ENCODE measurements at places on chromosomes 7 and 10.

- no peak for DNase-seq
Measured at GRCh38 chr10:47381103-47381395, 3.0 kb downstream of the ZNF488 start.

DNA sequence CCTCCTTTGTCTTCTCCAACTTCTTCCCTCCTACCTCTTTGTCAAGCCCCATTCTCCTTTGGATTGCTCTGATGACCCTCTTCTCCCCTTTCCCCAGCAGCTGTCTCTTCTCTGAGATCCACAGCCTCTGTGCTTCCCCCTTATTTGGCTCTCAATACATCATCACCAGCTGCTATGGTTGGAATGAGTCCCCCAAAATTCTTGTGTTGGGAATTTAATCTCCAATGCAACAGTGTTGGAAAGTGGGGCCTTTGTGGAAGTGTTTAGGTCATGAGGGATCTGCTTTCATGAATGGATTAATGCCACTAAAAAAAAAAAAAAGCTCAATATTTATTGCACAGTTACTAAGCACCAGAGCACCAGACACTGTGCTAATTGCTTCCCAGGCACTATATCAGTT lies 39.2 kb upstream of the FRMD4A start:
- no peak for DNase-seq

DNA sequence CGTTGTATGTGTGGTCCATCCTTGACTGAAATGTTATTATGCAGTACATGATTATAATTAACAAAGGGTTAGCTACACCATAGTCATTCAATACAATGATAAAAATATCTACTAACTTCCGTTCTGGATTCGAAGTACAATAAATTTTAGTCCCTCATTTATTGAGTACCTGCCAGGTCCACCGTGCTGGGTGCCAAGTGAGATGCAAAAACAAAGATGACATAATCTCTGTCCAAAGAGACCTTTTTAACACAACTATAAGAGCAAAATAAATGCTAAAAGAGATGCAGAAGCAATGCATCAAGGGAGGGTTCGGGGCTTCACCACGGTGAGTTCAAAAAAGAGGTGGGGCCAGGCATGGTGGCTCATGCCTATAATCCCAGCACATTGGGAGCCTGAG lies 33.1 kb downstream of the LAMB1 start:
- DNase-seq = no peak

- DNase-seq = no peak
Measured at GRCh38 chr7:25549271-25549921, 321.1 kb upstream of the NPVF start.

GRCh38 chr10:125462845-125463244 lies 220.1 kb downstream of the TEX36 start:
- DNase-seq = no peak

DNA sequence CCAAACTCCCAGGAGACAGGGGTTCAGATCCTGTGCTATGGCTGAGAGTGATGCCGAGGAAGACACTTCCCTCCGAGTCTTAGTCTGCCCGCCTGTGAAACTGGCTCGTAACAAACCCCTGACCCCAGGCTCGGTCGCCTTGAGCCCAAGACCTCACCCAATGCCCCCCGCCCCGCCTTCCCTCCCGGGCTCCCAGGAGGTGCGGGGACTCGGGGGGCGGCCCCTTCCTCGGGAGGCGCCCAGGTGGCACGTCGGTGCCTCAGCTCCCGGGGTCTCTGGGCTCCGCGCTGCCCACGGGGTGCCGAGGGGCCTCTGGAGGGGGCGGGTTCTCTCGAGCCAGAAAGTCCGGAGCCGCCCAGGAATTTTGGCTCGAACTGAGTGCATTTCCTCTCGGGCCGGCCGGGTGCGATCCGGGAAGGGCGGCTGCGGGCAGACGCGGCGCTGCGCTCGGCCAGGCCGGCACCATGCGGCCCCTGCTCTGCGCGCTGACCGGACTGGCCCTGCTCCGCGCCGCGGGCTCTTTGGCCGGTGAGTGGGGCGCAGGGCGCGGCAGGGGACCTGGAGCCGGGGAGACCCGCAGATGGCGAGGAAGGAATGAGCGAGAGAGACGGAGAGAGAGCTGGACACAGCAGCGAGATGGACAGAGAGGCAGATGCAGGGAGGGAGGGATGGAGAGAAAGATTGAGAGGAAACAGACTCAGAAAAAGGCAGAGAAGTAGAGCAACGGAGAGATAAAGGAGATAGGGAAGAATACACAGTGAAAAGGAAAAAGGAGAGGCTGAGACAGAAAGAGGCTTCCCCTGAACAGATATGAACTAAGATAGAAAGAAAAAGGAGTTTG lies at the start of gene PLAC9:
Gene PLAC9, plus strand, starts transcription at position 432 of the 841 bp plus-strand sequence. Its CDS starts 33 bp downstream, at position 465.
- peak; percentile 82 for DNase-seq

GRCh38 chr10:49661140-49661856 lies 18.2 kb upstream of the C10orf53 start:
- no peak for DNase-seq

DNA sequence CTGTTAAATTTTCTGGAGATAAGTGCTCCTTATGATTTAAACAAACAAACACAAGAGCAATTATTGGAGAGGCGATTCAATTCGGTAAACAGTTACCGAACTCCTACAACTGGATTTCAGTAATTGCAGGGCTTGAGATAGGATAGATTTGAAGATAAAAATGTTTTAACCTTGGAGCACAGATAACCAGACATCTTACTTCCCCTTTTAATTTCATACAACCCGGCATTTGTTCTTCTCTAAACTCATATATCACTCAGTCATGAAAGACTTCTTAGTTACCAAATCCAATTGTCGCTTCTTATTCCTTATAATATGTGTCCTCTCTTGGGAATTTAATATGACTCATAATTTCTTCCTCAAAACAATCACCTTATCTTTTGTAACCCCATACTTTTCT lies 235.9 kb upstream of the CSTF2T start:
- no peak for DNase-seq

DNA sequence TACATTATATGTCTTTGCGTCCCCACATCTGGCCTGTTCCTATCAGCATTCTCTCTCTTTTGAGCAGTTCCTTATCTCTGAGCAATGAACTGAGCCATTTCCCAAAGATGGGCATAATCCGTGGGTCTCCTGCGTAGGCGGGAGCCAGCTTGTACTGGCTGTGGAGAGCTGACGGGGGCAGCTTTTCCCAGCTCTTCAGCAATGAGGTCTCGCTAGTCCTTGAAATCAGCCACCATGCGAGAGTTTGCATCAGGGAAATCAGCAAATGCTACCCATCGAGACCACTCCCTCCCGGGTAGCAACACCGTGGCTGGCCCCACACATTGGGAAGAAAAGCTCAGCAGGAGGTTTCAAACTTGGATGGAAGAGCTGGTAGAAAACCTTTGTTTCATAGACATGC lies 51.9 kb upstream of the FAM180A start:
- no peak for DNase-seq

GRCh38 chr10:285216-285615 lies 150.0 kb downstream of the ZMYND11 start:
- no peak for DNase-seq

GRCh38 chr10:133278577-133279265 lies 2.1 kb upstream of the ADAM8 start:
- peak; percentile 25 for DNase-seq

DNA sequence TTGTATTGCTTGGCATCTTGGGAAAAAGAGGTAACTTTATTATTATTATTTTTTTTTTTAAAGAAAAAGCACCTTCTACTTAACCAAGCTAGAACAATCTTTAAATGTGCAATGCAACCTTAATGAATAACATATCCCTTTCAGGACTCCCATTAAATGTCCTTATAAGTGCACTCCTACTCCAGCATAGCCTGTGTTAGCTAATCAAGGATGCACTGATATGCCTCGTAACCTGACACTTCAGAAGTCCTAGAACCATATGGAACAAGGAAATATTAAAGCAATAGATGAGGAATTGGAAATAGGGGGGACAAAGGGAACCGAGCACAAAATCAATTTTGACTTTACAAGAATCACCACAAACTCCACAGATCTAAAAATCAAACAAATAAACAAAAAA lies 522.4 kb downstream of the PARD3 start:
- DNase-seq = no peak

DNA sequence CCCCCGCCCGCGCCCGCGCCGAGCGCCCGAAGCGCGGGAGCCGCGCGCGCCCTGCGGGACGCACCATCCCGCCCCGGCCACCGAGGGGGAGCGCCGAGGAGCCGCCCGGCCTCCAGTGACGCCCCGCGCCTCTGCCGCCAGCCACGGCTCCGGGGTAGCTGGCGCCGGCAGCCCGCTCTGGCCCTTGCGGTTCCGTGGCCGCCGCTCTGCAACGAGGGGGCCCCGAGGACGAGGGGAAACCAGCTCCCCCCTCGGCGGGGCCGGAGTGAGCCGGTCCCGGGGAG lies at the start of gene PAXIP1:
Gene PAXIP1, minus strand, starts transcription at position 33 of the 284 bp plus-strand sequence. CDS start 195 bp downstream, outside the sequence.
- DNase-seq = no peak

DNA sequence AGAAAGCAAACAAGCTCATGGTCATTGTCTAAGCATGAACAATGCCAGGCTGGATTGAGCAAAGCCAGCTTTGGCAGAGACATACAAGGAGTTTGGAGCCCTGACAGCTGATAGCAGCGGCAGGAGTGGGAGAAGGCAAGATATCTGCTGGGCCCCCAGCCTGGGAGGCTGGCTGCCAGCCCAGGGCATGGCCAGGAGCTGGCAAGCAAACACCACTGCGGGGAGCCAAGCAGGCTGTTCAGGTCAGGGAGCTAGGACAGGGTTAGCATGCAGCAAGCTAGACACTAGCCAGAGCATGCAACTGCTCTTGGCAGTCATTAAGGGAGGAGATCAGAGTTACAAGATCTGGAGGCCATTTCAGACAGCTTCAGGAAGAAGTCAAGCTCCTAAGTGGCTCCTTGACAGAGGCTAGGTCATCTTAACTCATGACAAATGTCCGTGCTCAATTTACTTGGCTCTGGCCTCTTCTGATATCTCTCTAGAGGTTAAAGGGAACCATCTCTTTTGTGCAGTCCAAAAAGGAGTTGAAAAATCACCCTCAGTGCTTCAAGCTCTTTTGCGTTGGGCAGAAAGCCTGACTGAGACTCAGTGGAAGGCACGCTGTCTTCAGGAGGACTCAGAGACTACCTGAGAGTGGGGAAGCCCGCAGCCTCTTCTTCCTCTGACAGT lies 436.8 kb upstream of the C7orf33 start:
- peak; percentile 23 for DNase-seq

- no peak for DNase-seq
Measured at GRCh38 chr10:101270763-101271162, 41.5 kb upstream of the LBX1 start.

DNA sequence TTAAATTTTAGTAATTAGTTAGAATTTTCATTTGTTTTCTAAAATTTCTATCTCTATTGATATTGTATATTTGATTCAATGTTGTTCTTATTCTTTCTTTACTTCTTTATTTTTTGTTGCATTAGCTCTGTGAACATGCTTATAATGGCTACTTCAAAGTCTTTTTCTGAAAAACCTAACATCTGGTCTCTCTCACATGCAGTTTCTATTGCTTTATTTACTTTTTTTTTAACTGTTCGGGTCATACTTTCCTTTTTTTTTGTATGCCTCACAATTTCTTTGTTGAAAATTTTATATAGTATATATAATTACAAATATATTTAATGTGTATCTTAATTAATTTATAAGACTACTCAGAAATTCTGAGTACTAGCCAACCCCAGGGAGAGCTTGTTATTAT lies 52.1 kb upstream of the PLXDC2 start:
- DNase-seq = no peak

- no peak for DNase-seq
Measured at GRCh38 chr7:28939844-28940544, 18.1 kb downstream of the TRIL start.

DNA sequence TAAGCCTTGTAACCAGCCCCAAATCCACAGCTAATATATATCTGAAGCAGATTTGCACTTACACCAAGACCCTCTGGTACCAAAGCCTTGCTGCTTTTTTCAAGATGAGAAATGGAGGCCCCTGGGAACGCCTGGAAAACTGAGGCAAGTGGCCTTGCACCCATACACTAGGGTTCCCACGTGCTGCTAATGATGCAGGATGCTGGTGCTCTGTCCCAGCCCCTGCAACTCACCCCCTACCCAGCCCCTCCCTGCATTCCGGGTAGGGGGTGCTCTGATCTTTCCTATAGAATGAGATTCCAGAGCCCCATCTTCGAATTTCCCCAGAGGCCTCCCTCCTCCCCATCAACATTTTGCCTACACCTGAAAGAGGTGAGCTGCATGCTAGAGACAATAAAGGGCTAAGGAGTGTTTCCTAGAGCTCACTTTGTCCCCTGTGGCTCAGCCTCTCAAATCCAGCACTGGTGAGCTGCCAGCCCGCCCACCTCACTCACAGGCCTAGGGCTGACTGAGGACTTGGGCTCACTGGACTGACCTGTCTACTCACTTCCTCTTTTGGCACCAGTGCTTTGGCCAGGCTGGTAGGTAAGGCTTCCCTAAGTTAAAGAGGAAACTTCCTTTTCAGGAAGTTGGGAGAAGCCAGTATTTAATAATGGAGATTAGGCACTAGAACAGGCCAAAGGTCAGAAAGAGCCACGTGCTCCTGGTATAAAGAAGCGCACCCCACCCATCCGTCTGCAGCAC lies 9.8 kb downstream of the RBP4 start:
- DNase-seq = no peak

DNA sequence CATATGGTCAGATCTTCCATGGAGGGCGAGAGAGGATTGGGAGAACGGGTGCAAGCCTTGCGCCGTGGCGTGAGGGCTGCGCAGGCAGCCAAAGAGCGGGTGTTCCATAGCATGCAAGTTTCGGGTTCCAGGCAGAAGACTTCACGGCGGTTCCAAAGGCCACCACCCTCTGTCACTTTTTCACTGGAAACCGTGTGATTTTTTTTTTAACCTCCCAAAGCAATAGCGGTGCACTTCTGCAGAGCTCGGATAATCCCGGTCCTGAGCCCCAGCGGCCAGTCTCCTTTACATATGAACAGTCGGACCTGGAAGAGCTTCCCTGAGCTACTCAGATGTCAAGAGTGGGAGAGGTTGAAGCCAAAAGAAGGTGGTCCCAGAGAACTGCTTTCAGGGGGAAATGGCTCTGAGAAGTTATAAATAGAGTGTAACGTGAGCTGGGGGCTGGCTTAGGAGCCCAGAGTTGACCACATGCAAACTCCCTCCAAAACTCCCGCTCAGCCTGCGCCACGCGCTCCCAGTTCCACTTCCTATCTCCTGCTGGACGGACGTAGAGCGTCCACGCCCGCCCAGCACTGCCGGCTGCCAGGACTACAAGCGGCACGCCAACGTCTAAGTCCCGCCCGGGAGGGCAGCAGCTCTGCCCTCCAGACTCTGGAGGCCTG lies at the start of gene MEOX2:
Gene MEOX2, minus strand, starts transcription at position 389 of the 662 bp plus-strand sequence. Its CDS starts 281 bp downstream, at position 108.
- DNase-seq = peak; percentile 69

DNA sequence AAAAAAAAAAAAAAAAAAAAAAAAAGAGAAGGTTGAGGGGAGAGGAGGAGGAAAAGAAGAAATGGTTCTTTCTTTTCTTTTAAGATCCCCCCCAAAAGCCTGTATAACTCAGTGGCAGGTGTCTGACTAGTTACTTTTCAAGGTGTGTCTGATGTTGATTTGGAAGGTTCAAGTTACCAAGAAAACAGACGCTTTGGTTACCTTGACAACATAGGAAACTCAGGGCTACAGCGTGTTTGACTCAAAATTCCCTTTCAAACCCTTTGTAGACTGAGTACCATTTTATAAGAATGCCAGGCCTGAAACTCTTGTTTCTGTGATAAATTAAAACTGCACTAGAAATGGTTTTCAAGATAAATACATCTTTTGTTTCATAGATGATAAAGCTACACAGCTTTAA lies 286.8 kb downstream of the SKIDA1 start:
- DNase-seq = no peak
